ENCODE measurements at places on chromosomes 7 and 10.

DNA sequence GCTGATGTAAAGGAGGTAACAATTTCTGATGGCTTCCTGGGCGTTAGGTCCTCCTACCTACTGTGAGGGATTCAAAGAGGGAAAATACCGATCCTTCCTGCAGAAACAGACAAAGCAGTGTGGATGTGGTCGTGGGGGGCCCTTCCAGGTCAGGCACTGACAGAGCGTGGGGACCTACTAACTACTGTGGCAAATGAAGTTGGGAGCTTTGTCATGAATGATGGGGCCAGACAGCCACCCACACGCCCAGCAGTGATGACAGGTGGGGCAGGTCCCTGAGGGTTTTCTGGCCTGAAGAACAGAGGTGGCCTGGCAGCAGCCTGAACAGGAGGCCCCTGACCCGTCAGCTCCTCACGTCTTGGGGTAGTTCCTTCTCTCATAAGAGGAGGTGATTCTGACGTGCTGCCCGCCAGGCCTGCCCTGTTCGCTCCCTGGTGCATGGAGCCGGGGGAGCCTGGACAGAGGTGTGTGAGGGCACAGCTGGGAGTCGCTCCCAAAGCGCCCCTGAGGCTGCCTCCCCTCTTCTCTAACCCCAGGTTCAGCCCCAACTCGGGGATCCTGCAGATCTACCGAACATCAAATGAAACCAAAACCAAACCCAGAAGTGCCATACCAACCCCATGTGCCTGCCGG lies 4.2 kb downstream of the ATP6V0E2 start:
- no peak for DNase-seq

DNA sequence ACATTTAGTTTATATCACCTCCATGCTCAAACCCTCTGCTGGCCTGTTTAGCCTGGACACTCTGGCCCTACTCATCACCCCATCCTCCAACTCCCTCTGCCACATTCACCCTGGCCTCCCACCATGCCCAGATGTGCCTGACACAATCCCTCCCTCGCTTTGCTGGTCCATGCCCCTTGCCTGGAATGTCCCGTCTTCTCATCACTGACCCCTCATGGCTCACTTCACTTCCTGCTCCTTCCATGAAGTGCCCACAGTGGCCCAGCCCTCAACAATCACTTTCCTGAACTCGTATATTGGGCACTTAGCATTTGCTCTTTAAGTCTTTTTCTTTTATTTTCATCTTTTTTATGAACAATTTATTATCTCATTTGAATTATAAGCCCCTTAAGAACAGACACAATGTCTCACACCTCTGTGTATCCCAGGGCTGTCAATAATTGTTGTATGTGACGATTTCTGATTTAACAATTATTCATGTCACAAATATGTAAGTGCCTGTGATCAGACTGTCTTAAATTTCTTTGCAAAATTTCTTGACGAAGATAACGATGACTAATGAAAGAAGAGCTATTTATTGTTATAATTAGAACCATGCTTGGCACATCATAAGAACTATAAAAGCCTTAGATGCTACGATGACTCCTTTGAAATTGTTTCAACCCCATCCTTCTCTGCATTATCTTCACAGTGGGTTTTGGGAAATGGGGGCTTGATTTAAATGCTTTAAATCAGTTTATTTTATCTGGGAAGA lies 209.9 kb upstream of the YAE1 start:
- no peak for DNase-seq

- DNase-seq: no peak
Observed at GRCh38 chr7:110676785-110677184, 414.1 kb upstream of the LRRN3 start.

- no peak for DNase-seq
Observed at GRCh38 chr10:83346266-83346910, 792.9 kb upstream of the GHITM start.

- no peak for DNase-seq
Observed at GRCh38 chr7:135246191-135246825, 12.7 kb downstream of the STRA8 start.

DNA sequence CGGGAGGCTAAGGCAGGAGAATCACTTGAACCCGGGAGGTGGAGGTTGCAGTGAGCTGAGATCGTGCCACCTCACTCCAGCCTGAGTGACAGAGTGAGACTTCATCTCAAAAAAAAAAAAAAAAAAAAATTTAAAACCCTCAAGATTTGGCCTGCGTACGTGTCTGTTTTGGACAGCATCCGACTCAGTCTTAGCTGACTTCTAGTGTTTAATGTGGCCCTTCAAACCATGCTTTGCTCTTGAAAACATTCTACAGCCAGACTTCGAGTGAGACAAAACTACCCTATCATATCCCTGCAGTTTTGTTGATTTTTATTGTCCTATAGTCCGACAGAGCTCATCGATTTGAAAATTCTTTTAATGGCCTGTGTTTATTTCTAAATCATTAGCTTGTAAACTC lies 227.1 kb upstream of the SH2B2 start:
- no peak for DNase-seq

GRCh38 chr7:30474893-30475292 lies 3.7 kb downstream of the NOD1 start:
- DNase-seq: no peak

DNA sequence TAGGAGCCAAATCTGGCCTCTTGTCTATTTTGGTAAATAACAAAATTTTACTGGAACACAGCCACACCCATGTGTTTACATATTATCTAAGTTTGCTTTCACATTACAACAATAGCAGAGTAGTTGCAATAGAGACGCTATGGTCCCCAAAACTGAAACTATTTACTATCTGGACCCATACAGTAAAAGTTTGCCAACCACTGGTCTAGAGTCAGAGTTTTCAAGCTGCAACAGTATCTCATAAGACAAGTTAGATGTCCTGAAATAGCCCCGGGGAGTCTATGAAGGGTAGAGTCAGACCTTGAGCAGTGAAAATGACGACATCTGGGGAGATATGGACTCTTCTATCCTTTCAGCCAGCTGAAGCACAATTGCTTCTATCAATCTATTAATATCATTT lies 74.2 kb downstream of the CTNNA3 start:
- DNase-seq: no peak

GRCh38 chr10:71765176-71765904 lies 8.0 kb downstream of the VSIR start:
- no peak for DNase-seq

GRCh38 chr10:77516575-77516974 lies 121.0 kb downstream of the KCNMA1 start:
- no peak for DNase-seq

All from activated CD4-positive, alpha-beta T cell treated with anti-CD3 and anti-CD28 coated beads, Interleukin-2, amount 50 U/mL, for 4 hours (primary cell).